ENCODE measurements at places on chromosomes 11 and 22.

GRCh38 chr22:43884600-43885318, 7.1 kb downstream of the PNPLA5 start:
- DNase-seq = peak; percentile 68

DNA sequence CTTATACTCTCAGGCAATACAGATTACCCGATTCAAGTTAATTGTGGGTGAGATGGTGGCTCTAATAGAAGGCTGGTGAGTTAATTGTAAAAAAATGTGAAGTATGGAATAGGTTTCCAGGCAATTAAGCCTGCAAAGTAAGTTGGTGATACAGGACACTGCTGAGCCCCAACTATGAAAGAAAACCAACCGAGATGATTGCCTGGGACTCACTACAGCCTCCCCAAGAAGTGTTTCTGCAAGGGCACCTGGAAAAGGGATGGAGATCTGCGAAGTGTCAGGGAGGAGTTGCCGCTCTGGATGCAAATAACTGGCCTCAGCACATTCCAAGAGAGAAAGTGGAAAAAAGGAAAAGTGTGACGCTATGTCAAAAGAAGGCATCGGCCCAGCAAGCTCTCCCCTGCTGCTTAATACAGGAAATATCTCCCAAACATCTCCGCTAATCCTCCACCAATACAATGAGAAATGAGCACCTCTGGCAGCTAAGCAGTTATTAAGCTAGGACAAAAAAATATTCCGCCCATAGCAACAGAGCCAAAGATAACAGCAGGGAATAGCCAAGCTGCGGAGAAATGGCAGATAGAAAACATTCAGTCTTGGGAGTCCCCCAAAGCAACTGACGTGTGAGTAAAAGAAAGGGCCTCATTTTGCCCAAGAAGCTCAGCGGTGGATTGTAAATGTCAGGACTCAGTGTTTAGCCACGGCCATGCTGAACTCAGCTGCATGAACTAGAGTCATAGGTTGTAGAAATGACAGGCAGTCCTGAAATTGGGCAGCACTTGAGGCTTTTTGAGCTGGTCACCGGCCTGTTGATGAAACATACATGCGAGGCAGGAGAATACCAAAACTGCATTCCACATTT, 133.7 kb downstream of the SNX19 start:
- peak; percentile 68 for DNase-seq

- DNase-seq = no peak
Measured at GRCh38 chr11:65383778-65384177, 1.3 kb upstream of the SLC25A45 start.

GRCh38 chr11:126345759-126346585, 9.5 kb upstream of the ST3GAL4 start:
- DNase-seq = peak; percentile 66

DNA sequence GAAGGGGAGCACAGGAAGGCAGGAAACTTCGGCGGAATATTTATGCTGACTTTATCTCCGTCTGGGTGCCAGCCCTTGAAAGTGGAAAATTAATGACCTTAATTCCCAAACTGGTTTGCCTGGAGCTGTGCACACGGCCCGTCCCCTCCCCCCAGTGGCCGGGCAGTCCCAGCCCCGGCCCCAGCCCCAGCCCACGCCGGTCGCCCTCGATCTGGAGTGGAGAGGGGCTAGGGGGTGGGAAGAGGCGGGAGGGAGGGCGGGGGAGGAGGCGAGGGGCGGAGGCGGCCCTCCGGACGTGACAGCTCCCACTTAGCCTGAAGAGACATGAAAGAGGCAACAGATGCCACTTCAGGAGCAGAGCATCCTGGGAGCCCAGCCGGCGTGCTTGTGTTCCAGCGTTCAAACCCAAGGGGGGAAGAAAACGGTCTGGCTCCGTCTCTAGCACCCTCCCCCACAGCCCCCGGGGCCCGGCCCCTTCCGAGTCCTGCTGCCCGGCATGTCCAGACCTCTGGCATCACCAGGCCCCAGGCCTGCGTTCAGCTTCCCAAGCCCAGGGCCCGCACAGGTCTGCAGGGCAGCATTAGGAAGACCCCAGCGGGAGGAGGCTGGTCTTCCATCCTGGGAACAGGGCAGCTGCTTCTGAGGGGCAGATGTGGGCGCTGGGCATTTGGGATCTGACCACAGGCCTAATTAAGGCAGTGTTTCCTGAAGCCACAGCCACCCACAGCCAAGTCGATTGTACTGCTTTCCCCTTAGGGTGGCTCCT, 20.0 kb upstream of the LMO1 start:
- peak; percentile 81 for DNase-seq

GRCh38 chr11:43298397-43298796, 13.4 kb upstream of the API5 start:
- no peak for DNase-seq

DNA sequence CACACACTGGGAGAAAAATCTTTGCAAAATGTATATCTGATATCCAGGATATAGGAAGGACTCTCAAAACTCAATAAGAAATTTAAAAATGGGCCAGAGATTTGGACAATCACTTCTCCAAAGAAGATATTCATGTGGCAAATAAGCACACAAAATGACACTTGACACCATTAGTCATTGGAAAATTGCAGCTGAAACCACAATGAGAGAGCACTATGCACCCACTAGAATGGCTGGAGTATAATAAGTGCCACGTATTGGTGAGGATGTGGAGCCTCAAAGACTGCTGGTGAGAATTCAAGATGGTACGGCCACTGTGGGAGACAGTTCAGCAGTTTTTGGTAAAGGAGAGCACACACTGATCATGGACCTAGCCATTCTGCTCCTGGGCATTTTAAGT, 12.8 kb upstream of the OSBPL5 start:
- no peak for DNase-seq

DNA sequence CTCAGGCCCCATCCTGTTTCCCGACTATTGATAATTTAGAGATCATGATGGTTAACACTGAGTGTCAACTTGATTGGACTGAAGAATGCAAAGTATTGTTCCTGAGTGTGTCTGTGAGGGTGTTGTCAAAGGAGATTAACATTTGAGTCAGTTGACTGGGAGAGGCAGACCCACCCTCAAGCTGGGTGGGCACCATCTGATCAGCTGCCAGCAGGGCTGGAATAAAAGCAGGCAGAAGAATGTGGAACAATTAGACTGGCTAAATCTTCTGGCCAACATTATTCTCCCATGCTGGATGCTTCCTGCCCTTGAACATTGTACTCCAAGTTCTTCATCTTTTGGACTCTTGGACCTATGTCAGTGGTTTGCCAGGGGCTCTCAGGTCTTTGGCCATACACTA, 1170.0 kb upstream of the CNTN5 start:
- DNase-seq = peak; percentile 23

DNA sequence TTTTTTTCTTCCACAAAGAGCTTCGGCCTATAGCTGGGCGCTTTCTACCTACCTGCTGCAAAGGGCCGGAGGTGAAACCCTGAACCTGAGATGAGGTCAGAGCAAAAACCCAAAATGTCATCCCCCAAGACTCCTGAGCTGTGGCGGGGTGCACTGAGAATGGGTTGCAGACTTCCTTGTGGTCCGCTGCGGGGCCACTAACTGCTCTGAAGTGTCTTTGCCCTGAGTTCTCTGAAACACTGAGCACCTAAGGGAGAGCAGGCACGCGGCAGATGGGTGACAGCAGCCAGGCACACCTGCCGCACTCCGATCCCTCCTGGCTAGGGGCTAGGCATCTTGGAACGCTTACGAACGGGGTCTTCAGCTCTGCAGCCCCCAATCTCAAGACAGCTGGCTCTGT, 29.3 kb downstream of the RASD2 start:
- no peak for DNase-seq

GRCh38 chr11:86214710-86215109, 29.8 kb upstream of the EED start:
- DNase-seq = no peak

DNA sequence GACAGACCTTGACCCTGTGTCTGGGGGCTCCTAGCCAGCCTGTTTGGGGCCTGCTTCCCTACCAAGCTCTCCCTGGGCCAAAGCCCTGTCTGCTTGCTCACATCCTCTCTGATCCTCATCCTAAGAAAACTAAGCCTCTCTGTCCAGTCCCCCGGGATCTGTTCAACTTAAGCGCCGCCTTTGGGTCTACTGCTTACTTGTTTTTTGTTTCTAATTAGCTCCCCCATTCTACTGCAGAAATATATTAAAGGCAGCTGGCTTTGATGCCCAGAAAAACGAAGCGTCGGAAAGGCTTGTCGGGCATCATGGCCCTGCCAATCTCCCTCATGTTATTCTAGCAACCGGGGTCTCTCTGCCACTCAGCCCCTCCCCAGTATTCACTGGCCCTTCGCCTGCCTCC, 3.4 kb downstream of the DSCAML1 start:
- DNase-seq = no peak

- no peak for DNase-seq
Measured at GRCh38 chr11:25596701-25597100, 735.2 kb upstream of the ANO3 start.

GRCh38 chr22:36419177-36419911, 31.6 kb upstream of the MYH9 start:
- DNase-seq = peak; percentile 89

DNA sequence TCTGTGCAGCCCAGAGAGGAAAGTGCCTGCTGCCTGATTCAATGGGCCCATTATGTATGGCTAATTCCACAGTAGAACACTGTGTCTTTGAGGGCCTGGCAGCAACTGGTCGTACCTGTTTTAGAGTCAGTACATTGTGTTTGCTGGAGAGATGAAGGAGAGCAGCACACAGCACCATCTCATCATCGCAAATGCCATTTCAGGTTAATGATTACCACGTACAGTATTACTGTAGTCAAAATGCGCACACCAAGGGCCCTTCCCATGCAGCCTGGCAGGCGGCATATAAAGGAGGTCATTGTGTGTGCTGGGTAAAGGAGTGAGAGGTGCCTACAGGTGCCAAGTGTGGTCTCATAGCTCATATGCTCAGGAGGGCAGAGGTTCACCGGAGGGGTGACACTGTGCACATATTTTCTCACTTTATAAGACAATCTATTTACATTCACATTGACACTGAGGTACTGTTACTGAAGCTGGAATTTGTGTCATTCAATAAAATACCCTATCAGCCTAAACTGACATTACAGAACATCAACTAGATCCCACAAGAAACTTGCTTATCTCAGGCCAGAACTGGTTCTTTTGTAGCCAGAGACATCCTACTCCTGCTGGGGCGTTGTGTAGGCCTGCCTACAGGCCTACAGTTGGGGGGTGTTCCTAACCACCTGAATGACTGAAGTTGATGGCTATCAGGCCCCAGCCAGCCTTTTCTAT, 90.4 kb downstream of the APIP start:
- peak; percentile 43 for DNase-seq

GRCh38 chr11:82732734-82733443, 775 bp downstream of the FAM181B start:
- no peak for DNase-seq

GRCh38 chr11:95148938-95149337, 59.3 kb downstream of the ENDOD1 start:
- no peak for DNase-seq

GRCh38 chr11:25733777-25734176, 598.2 kb upstream of the ANO3 start:
- DNase-seq = no peak

GRCh38 chr22:42222140-42222539, 48.3 kb downstream of the TCF20 start:
- no peak for DNase-seq

Data from ELF-1 (cell line).